ENCODE measurements at places on chromosomes 1 and 21.

GRCh38 chr1:93526431-93526830 is 78.5 kb downstream of the FNBP1L start:
- no peak for DNase-seq

GRCh38 chr1:110260194-110260593 is 50.1 kb downstream of the KCNC4 start:
- DNase-seq: no peak

DNA sequence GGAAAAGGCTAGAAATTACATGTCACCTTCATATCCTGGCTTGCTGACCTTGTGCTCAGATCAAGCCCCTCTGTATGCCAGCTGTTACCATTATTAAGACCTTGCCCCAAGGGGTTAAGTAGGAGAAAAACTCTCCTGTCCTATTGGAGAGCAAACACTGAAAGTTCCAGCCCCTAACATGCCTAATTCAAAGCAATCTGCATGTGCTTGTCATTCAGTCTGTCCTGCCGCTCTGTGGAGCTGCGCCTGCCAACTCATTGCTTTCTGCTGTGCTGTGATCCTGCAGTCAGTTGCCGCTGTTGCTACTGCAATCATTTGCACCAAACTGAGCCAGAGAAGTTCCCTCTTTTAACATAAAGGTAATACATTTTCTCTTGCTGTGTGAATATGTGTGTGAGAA is 113.4 kb downstream of the DISP1 start:
- peak; percentile 42 for DNase-seq

DNA sequence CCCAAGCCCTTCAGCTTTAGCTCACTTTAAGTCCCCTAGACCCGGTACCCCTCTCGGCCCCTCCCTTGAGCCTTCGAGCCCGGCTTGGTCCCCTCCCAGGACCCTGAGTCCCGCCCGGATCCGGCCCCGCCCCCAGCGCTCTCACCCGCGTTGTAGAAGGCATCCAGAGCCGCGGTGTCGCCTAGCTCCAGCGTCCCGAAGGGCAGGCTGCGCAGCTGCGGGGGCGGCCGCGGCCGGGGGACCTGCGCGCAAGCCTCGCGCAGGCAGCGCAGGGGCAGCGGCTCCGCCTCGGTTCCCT is 699 bp downstream of the MAP3K6 start:
- DNase-seq: peak; percentile 53

GRCh38 chr1:153488731-153489130 is 28.3 kb upstream of the S100A7 start:
- no peak for DNase-seq

GRCh38 chr1:229509576-229509975 is 1.4 kb upstream of the NUP133 start:
- no peak for DNase-seq

GRCh38 chr1:220828179-220828490 is 41.4 kb downstream of the MTARC1 start:
- DNase-seq: no peak

GRCh38 chr1:33005838-33006421 is 30.8 kb downstream of the AK2 start:
- no peak for DNase-seq

- no peak for DNase-seq
These were observed 75.9 kb downstream of the KIF1B start for GRCh38 chr1:10286244-10286643.
